HTR-8/SVneo (cell line): ENCODE measurements at places on chromosomes 7 and 10.
A peak's percentile ranks its signal among the peaks of the same experiment; 100 is the strongest.

DNA sequence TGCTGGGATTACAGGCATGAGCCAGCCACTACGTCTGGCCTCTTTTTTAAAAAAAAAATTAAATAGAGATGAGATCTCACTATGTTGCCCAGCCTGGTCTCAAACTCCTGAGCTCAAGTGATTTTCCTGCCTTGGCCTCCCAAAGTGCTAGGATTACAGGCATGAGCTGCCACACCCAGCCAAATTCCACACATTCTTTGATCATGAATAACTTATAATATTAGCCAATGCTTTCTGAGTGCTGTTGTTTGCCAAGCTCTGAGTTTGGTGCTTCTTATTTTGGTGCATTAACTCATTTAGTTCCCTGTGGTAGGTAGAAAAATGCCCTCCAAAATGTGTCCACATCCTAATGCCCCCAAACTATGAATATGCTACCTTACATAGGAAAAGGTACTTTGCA, 47.2 kb upstream of the MKI67 start:
- DNase-seq, result no peak

DNA sequence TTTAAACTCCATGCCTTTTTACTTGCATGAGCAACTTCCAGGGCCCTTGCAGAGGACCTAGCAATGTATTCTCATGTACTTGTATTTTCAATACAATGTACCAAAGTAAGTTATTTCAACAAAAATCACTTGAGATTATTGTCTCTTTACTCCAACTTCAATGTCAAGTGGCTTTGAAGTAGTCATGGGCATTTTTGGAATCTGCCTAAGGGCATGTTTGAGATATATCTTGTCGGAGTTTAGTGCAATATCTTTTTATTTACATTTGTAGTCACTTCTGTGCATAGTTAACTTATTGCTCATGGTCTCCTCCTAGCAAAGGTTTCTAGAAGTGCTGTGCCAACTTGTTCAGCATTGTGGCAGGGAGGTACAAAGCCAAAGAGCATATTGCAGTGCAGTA, 508.7 kb upstream of the SEMA3D start:
- DNase-seq, result peak; percentile 9

DNA sequence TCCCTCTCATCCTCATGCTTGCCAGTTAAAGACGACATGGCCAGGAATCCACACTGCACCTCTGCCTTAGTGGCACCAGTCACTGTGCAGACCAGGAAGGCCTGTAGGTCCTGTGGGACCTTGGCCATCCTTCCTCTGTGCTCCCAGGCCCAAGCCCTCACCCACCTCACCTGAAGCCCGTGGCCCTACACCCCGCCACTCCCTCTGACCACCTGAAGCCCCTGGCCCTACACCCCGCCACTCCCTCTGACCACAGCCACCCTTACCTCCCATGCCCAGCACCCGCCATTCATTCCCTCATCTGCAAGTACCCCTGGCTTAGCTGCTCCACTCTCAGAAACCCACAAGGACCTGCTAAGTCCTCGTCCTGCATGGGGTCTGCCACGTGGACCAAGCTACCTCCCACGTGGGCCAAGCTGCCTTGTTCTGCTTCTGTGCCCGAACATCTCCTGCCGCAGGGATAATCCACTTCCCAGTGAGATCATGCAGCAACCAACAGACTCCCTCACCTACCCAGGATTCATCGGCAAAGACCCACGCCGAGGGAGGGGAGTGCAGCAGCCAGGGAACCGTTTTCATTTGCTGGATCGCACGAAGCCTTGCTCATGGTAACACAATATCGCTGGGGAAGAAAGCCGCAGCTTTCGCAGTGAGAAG, 151.2 kb downstream of the TCERG1L start:
- no peak for DNase-seq

- DNase-seq, result no peak
Measured at GRCh38 chr7:105653441-105654005, 72.2 kb upstream of the EFCAB10 start.

DNA sequence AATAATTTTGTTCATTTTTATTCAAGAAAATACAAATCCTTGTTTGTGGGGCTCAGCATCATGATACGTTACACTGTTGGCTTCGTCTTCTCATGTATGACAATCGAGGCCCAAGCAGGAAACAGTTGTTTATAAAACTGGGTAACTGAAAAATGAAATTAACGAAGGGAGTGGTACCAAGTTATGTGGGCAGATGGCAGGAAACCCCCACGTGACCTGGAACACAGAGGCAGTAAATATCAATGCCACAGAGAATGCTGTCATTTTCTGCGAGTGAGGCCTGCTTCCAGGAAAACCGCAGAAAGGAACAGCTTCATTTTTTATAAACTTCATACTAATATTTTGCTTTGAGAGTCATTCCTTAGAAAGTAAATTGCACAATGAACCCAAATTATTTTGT, 201.0 kb upstream of the ADARB2 start:
- DNase-seq, result no peak

DNA sequence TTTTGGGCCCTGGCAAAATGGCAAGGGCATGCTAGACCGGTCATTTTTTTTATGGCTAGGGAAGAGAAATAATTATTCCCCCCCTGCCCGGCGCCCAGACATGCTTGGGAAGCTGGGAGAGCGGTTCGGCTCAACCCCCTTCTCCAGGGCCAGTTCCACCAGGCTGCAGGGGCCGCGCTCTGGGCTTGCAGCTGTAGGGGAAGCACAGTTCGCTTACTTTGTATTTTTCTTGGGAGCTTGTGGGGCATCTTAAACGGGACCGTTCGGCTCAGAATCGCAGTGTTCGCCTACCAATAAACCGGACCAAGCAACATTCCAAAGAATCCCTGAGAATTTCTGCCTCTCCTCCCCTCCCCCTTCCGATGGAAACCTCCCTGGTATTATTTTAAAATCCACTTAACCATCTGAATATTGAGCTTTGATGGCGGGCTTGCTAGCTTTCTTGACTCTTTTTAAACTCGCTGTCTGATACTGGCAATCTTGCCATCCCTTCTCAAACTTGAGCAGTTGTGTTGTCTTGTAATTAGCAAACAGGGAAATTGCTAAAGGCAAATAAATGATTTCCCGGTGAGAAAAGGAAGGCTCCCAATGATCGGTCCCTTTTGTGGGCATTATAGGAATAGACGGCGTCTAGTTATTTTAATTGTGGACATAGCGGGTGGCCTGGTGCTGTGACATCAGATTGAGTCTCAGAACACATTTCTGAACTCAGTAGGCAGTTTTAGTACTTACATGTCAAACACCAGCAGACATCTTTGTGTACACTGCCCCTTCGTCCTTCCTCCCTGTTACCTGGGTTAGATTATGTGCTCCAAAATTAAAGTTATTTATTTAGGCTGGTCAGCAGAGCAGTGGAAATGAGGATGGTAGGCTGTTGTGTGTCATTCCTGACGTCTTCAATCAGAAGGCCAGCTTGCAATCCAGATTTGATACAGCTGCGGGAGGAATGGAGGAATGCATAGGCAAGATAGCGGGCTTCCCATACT, 3.4 kb downstream of the TCF7L2 start:
- DNase-seq, result no peak

GRCh38 chr10:45053569-45054100, 52.9 kb downstream of the ZNF22 start:
- DNase-seq, result no peak

DNA sequence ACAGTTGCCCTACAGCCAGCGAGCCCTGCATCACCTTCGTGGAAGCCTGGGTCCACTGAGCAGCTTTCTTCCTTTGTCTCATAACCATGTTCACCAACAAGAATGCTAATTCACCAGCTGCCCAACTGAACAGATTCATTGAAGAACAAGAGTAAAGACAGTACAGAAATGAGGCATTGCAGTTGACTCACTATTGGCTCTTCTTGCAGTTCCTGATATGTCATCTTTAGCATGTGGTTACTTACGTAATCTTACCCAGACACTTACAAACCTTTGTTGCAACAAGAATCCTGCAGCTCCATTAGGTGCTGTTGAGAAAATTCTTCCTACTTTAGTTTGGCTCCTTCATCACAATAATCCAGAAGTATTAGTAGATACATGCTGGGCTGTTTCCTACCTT, 174.0 kb upstream of the TPK1 start:
- DNase-seq, result no peak

- peak; percentile 26 for DNase-seq
Measured at GRCh38 chr7:40299097-40299496, 164.3 kb downstream of the SUGCT start.

- DNase-seq, result no peak
Measured at GRCh38 chr7:33832271-33832721, 73.0 kb upstream of the BMPER start.

DNA sequence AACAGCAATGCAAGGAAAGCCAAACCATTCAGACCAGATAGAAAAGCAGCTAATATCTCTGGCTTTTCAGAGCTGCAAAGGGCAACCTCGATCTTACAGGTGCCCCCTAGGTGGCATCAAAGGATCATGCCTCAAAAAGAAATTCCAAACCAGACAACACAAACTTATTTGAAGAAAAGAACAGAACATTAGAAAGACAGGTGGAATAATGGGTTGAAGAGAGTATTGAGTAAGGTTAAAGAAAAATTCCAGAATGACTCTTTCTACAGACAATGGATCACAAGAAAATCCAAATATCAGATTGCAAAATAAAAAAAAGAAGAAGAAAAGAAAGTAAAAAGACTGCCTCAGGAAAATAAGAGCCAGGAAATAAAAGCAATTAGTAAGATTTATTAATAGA, 213.7 kb downstream of the ELMO1 start:
- no peak for DNase-seq

DNA sequence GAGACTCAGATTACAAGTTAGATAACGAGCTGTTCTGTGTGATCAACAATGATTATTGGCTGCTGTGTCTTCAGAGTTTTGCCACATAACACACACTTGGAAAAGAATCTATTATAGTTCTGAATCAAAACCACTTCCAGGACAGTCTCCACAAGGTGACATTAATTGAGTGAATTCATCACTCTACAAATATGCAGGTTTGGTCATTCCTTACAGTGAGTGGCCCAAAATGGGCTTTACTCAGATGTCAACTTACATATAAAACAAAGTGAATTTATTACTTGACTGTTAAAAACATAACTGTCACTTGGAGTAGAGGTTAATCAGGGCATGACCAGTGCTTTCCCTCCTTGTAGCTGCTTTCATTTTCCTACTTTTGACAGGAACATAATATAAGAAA, 984.3 kb downstream of the REEP3 start:
- peak; percentile 10 for DNase-seq
